Activated CD4-positive, CD25-positive, alpha-beta regulatory T cell treated with anti-CD3 and anti-CD28 coated beads, Interleukin-2, amount 50 U/mL, for 16 hours (primary cell): ENCODE measurements at places on chromosomes 6 and 20.

DNA sequence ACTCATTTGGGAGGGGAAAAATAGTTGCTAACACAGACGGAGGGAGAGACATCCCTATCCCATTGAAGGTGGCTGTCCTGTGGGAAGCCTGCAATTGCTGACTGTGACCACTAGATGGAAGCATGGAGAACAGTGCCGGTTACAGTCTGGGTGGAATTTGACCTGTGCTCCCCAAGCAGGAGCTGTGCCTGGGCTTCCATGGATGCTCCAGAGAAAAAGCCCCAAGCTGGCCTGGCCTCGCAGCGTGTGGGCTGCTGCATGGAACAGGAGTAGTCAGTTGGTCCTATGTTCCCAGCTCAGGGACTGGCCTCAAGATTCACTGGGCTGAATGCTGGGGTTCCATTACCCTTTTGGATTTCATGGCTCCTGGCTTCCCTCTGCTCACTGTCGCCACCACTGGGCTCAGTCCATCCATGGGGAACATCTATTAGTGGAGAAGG lies 116.3 kb upstream of the CHD6 start:
- DNase-seq, result no peak

DNA sequence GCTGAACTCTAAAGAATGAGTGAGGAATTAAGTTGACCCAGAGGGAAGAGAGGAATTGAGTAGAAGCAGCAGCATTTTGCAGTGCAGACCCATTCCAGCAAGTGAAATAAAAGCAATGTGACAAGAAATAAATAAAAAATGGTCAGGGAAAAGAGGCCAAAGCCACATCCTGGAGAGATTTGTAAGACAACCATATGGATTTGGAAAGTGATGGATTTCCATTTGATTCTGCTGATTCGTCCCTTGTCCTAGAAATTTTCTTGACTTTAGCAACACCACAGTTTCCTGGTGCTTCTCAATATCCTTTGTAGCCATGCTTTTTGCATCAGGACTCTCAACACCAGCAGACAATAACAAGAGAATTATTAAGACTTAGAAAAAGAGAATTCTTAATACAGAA lies 29.8 kb downstream of the ANKEF1 start:
- DNase-seq, result no peak

- DNase-seq, result peak; percentile 9
Observed at GRCh38 chr6:2245877-2246863, 765 bp upstream of the GMDS start.

DNA sequence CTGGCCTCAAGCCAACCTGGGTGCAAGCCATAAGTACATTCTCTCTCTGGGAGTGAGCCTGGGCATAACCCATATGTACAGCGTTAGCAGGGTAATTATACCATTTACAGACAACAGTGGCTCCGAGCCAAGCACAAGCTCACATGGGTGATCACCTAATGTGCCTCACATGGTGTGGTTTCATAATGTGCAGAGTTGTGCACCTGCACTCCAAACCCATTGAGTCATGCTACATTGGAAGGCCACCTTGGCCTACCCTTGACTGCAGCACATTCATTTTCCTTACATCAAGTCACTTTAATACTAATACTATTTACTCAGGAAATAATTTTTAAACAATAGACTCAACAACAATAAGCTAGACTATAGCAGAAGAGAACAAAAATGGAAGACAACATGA lies 194.5 kb upstream of the PLN start:
- no peak for DNase-seq

DNA sequence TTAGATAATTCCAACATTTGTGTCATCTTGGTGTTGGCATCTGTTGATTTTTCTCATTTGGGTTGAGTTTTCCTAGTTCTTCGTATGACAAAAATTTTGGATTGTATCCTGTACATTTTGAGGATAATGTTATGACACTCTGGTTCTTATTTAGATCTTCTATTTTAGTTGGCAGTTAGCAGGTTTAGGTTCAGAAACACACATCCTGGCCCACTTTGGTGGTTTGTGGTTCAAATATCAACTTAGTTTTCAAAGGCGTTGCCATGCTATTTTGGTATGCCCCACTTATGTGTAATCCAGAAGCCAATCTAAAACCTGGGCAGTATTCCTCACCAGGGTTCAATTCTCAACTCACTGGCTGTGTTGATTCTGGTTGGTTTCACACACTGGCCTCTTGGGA lies 68.2 kb downstream of the NOX3 start:
- no peak for DNase-seq

DNA sequence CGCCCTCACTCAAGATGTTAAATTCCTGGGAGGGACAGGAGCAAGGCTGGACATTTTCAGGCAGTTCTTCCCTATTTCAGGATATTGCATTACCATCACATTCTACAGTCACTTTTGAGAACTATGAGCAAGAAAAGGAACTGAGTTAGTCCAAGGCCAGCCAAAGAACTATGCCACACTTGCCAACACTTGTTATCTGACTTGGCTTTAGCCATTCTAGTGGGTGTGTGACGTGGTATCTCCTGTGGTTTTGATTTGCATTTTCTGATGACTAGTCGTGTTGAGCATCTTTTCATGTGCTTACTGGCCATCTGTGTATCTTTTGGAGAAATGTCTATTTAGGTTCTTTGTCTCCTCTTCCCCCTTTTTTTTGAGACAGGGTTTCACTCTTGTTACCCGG lies 12.0 kb downstream of the XRN2 start:
- no peak for DNase-seq

- DNase-seq, result no peak
Observed at GRCh38 chr6:119865466-119866350, 516.1 kb upstream of the MAN1A1 start.

DNA sequence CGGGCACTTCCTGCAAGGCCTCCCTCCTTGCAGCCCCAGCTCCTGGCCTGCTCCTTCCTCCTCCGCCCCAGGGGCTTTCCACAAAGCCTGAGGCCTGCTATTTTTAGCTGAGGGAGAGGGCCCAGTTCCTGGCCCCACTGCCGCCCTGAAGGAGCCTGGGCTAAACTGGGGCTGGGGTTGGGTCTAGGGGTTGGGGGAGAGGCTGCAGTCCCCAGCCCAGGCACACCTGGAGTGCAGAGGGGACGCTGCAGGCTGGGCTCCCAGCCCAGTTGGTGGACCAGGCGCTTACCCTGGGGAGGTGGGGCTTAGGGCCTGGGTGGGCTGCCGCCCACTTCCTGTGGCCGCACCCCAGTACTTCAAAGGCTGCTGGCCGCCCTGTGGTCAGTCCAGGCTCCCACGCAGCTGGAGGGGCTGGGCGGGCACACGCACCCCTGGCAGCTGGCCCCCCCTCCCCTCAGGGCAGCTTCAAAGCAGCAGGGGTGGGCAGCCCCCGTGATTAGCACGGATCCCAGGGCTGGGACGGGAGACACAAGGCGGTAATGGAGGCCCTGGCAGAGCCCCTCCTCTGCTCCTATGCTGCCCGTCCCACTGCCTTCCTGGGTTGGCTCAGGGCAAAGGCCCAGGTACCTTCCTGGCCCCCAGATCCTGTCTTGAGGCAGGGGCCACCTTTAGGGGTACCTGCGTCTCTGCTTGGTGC lies 7.1 kb upstream of the ABHD16B start:
- DNase-seq, result no peak

GRCh38 chr20:63521602-63522001 lies 1.0 kb downstream of the PPDPF start:
- no peak for DNase-seq

DNA sequence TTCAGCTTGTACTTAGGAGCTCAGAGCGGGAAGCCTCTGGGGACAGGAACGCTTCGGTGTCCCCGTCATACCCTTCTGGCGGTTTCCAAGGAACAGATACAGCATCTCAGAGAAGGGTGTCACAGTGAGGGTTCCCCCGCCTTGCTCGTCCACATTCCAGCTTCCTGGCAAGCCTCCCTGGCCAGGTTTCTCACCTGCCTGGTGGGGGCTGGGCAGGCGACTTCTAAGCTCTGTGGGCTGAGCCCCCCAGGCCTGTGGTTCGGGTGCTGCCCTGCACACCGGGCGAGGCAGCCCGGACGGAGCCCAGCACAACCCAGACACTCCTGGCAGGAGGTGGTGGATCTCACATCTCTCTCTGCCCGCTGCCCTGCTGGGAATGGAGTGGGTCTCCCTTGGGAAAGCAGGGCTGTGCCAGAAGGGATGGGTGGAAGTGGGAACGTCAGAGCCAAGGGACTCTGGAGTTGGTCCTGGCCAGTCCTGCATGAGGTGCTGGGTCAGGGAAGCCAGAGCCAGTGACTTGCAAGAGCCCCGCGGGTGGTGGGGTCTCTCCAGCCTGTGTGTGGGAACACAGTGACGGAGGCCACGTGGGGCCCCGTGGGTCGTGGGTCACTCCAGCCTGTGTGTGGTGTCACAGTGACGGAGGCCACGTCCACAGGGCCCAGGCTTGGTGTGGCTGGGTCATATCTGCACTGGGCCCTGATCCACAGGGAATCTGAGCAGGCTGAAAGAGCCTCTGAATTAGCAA lies 47.7 kb upstream of the SMOC2 start:
- no peak for DNase-seq

DNA sequence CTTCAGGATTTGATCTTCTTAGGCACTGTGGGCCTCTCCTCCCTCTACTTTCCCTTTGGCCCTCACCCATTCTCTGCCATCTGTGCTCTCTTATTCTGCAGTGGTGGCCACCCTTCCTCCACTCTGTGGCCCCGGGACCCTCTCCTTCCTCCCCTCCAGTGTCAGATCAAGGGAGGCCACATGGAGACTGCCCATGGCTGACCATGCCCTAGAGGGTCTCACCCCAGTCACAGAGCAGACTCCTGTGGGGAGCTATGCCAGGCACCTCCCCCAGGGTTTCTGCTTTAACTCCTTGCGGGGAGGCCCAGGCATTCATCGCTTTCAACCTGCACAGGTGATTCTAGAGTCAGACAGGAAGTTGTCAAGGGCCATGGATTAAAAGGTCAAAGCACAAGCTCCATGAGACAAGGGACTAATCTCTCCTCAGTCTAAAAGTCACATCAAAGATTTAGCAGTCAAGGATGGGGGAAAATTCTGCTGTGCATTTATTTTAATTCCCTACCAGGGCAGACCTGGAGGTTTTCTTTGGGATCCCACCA lies 15.7 kb upstream of the CST3 start:
- DNase-seq, result no peak

DNA sequence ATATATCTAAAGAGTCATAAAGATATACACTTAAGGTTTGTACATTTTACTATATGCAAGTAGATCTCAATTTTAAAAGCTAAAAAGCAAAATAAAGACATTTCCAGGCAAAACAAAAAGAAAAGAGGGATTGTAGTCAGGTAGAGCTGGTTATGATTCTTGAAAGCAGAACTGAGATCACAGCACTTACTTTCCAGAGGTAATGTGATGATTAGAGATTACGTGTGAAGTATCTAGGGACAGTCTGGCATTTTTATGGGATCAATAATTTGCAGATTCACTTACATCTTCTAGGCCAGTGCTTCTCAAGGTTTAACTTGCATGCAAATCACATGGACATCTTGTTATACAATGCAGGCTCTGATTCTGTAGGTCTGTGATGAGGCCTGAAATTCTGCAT lies 595.5 kb downstream of the KIF16B start:
- no peak for DNase-seq

DNA sequence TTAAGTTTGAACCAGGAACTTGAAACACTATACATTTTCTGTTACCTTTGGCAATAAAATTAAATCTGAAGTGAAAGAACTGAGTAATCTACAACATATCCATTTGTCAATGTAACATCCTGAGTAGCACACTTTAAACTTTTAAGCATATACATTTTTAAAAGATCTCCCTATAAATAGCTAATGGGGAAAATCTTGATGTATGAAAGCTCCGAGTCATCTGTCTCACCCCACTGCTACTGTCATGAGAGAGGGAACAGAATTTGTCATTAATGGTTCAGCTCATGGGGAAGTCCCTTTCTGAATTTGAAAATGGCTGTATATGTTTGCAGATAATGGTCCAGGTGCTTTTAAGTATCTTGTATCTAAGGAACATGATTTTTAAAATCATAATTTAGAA lies 55.2 kb upstream of the NOX3 start:
- no peak for DNase-seq

DNA sequence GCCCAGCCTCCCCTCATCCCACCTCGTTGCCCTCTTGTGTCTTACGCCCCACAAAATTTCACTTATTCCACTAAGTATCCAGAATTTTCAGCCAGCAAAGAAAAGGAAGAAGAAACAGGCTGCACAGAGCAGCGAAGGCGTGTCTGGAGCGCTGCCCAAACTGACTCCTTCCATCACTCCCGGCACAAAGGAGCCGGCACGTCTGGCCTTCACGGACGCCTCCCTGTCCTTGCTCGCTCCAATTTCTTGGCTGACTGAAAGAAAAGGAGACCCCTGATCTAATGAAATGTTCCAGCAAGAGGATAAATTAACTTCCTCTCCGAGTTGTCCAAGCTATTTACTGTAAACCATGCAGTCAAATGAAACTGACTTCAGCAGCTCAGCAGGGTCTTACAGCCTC lies 152.3 kb upstream of the CDH4 start:
- no peak for DNase-seq

DNA sequence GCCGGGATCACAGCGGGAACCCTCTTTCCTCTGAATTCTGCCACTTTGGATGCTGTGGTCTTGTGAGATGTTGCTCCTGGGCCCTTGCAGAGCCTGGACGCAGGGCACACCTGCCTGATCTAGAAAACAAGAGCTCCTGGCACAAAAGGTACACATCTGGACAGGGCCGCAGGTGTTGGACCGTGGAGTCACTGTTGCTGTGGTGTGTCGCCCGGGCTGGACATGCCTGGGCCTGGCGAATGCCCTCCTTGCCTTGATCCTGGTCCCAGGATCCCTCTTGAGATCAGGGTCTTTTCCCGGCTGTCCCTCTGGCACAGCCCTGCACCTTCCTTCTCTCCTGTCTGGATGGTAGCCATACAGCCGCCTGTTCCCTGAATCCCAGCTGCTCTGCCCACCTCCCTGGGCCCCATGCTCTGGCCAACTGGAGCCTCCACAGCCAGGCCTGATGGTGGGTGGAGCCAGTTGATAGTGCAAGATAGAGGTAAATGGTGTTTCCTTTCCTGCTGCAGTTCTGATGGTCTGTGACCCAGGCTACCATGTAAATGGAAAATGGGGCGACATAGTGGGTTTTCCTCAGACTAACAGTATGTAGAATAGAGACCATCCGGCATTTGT lies 5.0 kb downstream of the FOXP4 start:
- DNase-seq, result no peak

- DNase-seq, result no peak
Observed at GRCh38 chr20:40953856-40954255, 74.8 kb upstream of the TOP1 start.

DNA sequence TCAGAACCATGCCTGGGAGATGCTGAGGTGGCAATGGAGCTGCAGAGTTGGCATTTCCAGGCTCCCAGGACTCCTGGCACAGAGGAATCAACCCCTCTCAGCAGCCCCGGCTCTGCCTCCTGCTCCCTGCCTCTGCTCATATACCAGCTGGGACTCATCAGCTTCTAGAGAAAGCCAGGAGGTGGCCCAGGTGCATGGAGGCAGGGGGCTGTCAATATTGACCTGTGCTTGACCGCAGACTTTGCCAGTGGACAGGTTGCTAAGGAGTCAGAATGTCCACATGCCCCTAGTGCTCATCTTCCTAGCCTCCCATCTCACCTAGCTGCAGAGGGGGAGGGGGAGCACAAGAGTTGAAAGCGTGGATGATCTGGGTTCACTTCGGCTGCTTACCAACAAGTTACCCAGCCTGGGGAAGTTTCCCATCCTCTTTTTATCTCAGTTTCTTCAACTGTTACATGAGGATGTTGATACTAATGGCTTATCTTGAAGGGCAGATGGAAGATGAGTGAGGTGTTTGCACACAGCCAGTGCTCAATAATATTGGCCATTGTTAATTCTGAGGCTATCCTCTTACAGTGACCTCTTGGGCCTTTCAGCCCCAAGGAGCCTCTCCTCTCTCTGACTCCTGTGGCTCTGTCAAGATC lies 9.2 kb upstream of the SCRT2 start:
- no peak for DNase-seq

- no peak for DNase-seq
Observed at GRCh38 chr20:8334641-8335040, 202.6 kb downstream of the PLCB1 start.
